AG20443 (cell line): ENCODE measurements at places on chromosomes 6 and 20.
A peak's percentile ranks its signal among the peaks of the same experiment; 100 is the strongest.

- DNase-seq, result no peak
Observed at GRCh38 chr6:160111806-160112205, 9.8 kb upstream of the SLC22A1 start.

- DNase-seq, result peak; percentile 11
Observed at GRCh38 chr6:113953346-113953745, 17.6 kb downstream of the HDAC2 start.

DNA sequence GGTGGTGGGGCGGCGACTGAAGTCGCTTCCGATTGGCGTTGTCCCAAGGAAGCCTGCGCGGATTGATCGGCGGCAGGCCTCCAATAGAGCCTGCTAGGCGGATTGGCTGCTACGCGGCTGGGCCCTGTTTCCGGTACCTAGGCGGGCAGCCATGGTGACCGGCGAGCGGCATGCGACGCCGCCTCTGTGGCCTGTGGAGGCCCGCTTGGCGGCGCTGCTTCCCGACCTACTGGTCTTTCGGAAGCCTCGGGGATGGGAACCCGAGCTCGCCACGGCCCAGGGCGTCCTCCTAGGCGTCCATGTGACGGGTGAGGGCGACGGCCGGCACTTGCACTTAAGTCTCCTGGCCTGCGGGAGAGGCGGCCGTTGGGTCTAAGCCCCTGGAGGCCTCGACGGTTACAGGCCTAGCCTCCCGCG is 28.1 kb downstream of the NFYA start:
- DNase-seq, result no peak

GRCh38 chr6:162372106-162372505 is 355.5 kb downstream of the PRKN start:
- DNase-seq, result no peak

DNA sequence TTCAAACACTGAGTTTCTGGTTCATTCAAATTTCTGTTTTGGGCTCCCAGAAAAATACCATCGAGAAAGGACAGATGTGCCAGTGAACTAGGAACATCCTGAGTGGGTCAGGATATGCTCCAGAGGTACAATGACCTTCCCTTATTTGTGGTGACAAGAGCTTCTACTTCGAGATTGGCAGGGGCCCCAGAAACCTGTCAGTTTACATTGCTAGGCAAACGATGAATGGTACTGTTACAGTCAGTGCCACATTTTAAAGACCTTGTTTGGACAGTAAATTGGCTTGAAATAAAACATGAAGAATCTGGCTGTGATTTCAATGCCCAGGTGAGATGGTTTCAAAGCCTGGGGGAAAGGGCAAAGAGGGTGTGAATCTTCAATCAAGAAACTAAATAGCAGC is 454.5 kb upstream of the ID4 start:
- no peak for DNase-seq

DNA sequence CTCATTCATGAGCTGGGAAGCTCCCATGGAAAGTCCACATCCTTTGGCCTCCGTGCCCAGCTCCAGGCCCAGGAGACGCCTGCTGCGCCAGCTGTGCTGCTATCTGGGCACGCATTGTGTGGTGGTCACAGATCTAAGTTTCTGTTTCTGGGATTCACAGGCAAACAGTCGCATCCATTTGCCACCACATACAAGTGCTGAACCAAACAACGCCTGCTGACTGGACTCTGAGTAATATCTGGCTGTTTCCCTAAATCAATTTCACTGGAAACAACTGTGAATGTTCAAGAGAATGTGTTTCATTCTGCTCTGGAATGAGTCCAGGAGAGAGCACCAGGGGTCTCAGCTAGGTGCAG is 45.5 kb downstream of the IRF4 start:
- peak; percentile 43 for DNase-seq

DNA sequence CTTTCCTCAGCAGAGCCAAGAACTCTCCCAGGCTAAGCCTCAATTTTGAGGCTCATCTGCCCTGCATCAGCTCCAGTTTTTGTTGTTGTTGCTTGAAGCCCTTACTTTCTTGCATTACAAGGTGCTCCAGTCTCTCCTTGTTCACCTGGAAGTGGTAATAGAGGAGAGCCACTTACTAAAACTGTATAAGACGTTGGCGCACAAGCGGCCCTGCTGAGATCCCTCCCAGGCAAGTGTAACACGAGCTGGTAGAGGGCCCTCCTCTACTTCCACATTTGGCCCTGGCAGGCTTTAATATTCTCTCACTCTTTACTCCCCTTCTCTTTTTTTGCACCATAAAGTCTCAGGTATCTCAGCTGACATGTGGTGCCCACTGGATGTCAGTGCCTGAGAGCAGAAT is 19.5 kb downstream of the GCM2 start:
- no peak for DNase-seq

DNA sequence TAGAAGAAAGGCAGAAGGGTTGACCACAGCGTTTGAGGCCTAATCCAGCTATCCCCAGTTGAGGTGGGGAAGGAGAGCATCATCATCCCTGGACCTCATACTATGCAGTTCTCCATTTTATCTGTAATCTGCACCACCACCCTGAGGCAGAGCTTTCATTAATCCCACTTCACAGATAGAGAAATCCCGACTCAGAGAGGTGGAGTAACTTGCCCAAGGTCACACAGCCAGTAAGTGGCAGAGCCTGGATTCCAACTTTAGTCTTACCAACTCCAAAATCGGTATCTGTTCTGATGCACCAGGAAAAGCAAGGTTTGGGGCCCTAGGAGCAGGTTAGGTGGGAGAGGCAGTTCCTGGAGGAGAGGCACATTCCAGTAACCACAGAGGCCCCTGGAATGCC is 6.7 kb downstream of the TMEM74B start:
- no peak for DNase-seq

- no peak for DNase-seq
Observed at GRCh38 chr20:62601714-62602113, 40.6 kb upstream of the SLCO4A1 start.

GRCh38 chr20:55684578-55684977 is 320.7 kb downstream of the CBLN4 start:
- DNase-seq, result no peak

DNA sequence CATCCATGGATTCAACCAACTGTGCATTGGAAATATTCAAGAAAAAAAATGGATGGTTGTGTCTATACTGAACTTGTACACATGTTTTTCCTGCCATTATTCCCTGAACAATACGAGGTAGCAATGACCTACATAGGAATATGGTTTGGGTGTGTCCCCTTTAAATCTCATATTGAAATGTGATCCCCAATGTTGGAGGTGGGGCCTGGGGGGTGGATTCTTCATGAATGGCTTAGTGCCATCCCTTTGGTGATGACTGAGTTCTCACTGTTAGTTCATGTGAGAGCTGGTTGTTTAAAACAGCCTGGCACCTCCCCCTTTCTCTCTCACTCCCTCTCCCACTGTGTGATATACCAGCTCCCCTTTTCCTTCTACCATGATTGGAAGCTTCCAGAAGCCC is 139.8 kb upstream of the BACH2 start:
- no peak for DNase-seq

- DNase-seq, result no peak
Observed at GRCh38 chr20:10856237-10857015, 182.6 kb upstream of the JAG1 start.

DNA sequence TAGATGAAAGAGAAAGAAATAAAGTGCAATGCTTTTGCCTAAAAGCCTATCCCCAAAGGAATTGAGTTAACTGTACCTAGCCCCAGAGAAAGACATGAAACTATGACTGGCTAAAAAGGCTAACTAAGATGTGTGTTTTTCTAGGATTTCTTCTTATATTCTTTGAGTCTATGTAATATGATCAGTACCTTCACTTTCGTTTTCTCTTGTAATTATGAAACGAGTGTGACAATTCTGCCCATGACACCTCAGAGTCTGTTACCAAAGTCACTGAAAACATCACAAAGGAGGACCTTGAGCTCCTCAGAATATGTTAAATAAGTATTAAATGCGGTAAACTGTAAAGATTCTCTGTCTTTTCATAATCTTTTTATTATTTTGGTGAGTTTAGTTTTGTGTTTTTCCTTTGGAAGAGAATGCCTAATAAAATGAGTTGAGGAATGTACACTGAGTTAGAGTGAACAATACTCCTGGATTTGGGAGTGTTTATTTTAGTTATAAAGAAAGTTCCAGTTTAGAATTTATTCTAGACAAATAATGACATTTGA is 141.3 kb downstream of the FUT9 start:
- no peak for DNase-seq

- DNase-seq, result no peak
Observed at GRCh38 chr6:68639826-68640490, 4.9 kb downstream of the ADGRB3 start.

DNA sequence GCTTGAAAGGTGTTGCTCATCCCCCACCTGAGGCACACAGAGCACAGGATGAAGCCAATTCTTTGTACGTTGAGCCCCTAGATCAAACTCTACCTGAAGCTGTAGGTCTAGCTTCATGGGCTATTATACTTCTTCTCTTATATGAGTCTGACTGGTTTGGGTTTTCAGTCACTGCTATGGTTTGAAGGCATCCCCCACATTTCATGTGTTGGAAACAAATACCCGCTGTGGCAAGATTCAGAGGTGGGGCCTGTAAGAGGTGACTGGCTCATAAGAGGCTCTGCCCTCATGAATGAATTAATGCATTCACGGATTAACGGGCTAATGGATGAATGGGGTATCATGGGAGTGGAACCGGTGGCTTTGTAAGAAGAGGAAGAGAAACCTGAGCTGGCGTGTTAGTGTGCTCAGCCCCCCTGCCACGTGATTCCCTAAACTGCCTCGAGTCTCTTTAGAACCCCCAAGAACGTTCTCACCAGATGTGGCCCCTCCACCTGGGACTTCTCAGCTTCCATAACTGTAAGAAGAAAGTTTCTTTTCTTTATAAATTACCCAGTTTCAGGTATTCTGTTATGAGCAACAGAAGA is 39.2 kb downstream of the PREX1 start:
- DNase-seq, result no peak

DNA sequence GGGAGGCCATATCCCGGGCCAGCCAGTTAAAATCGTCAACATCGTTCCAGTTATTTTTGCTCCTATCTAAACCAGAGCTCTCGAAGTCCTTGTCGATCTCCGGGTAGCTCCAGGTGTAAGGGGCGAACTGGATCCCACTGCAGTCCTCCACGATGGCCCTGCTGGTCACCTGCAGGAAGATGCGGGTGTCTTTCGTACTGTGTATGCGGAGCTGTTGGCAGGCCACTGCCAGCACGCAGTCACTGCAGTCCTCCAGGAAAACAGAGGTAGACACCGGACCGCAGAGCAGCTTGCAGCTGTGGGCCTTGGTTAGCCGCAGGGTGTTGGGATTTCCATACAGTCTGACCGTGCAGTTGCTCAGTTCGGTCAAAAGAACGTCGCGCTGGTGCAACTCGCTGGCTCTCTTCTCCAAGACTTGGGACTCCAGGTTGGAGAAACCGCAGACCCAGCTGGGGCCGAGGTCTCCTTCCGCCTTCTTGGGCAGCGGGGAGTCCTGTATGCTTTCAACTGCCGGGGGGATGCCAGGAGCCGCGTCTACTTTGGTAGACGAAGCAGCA is 742 bp downstream of the TBCC start:
- DNase-seq, result peak; percentile 23

- DNase-seq, result peak; percentile 6
Observed at GRCh38 chr20:57844626-57845596, 135.1 kb upstream of the PMEPA1 start.

DNA sequence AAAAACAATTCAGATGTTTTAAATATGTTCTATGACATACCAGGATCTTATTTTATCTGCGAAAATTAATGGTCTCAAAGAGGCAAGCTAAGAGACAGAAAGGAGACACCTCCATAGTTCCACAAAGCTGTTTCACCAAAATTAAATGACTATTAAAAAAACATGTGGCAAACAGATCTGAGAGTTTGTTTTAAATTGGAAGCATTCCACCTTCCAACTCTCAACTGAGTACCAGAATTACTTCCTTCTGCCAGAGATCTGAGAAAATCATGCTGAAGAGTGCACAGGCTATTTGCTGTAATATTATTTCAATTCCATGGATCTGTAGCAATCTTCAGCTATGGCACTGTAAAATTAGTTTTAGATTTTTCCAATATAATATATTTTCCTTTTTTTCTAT is 669.5 kb upstream of the MARCKS start:
- peak; percentile 25 for DNase-seq

- no peak for DNase-seq
Observed at GRCh38 chr6:25359891-25360290, 80.7 kb downstream of the CARMIL1 start.

DNA sequence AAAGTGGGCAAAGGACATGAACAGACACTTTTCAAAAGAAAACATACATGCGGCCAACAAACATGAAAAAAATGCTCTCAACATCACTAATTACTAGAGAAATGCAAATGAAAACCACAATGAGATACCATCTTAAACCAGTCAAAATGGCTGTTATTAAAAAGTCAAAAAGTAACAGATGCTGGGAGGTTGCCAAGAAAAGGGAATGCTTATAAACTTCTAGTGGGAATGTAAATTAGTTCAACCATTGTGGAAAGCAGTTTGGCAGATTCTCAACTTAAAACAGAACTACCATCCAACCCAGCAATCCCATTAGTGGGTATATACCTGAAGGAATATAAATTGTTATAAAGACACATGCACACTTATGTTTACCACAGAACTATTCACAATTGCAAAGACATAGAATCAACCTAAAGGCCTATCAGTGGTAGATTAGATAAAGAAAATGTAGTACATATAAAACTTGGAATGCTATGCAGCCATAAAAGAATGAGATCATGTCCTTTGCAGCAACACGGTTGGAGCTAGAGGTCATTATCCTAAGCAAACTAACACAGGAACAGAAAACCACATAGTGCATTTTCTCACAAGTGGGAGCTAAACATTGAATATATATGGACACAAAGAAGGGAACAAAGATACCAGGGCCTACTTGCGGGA is 16.3 kb downstream of the CENPQ start:
- DNase-seq, result no peak

GRCh38 chr6:166737261-166737660 is 110.2 kb upstream of the RPS6KA2 start:
- no peak for DNase-seq

- DNase-seq, result no peak
Observed at GRCh38 chr20:21020659-21021471, 85.3 kb downstream of the LINC00237 start.

- no peak for DNase-seq
Observed at GRCh38 chr20:5077761-5078387, 41.9 kb downstream of the PCNA start.

DNA sequence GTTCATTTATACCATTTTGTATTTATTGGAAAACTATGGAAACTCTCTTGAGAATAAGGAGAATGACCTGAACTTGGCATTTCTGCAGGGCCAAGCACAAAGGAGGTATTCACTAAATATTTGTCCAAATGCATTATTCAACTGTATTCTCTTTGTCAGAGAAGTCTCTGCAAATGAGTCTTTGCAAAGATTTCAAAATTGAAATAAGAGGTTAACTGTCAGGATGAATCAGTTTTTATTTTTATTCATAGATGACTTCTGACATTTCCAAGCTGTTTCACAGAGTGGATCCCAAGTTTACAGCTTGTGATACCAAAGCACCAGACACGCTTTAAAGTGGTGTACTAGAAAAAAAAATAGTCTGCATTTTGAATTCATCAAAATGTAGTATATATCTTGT is 131.6 kb downstream of the UTRN start:
- no peak for DNase-seq
